NCI-H1694 (cell line): ENCODE measurements at places on chromosomes 4 and X.

DNA sequence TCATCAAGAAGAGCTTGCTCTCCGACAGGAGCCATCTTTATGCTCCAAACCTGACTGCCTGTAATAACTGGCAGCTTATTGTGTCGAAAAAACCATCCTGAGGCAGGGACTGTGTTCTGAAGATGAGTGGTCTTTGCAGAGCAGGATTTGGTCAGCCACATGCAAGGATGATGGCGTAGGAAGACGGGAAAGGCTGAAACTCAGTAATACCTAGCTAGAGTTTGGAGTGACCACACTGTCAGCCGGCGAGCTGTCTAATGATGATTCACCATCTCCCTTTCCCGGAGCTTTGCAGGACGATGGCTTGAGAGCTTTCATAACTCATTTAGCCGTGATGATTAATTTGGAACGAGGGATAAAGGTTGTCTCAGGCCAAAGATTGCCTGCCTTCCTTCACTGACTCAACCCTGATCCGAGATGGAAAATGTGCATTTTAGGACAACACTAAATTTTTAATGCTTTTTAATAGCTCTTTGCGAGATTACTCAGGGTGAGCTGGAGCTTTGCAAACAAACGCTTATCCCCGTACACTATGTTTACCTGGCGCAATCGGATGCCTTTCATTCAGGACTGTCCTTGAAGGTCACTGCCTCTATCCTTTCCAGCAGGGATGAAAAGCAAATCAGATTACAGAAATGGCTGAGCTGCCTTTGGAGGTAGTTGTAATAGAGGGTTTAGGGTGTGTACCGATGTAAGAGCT lies 288.5 kb downstream of the ASMT start:
- DNase-seq, result no peak

GRCh38 chr4:138669479-138670315 lies 345.9 kb upstream of the NOCT start:
- DNase-seq, result no peak

DNA sequence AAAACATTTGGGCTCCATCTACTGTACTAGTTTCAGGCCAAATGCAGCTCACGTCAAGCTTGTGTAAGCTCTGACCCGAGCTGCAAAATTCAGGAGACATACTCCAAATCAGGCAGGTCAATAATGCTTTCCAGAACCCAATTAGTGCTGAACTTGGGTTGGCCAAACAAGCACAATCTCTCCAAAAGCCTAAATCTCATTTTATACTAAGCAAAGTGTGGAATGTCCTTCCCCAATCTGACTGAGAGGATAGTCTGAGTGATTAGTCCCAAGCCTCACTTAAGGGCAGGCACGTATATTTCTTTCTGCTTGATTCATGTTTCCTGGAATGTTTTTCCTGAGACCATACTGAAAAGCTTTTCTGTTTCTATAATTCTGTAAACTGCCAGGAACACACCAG lies 79.9 kb downstream of the NKX6-1 start:
- DNase-seq, result no peak

DNA sequence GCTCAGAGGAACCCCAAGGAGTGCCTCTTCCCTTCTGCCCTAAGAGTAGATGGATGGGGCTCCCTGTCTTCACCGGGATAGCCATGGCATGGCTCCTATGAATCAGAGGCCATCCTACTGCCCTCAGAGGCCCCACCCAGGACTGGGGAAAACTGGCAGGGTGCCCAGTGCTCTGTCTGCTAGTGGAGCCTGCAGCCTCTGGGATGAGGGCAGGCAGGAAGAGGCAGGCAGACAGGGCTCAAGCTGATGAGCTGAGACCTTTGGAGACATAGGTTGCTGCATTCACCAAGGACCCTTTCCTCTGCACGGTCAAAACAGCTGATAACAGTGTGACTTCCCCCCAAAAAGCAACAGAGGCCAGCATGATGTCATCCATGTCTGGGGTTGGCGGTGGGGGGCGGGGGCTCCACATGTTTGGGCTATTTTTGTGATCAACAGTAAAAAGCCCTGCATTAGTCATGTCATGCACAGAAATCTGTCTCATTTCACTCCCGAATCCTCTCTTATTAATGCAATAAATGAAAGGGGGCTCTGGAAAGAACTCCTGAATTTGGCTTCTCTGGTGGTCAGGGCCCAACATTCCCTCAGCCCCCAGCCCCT lies 207.6 kb upstream of the MAMLD1 start:
- DNase-seq, result no peak

DNA sequence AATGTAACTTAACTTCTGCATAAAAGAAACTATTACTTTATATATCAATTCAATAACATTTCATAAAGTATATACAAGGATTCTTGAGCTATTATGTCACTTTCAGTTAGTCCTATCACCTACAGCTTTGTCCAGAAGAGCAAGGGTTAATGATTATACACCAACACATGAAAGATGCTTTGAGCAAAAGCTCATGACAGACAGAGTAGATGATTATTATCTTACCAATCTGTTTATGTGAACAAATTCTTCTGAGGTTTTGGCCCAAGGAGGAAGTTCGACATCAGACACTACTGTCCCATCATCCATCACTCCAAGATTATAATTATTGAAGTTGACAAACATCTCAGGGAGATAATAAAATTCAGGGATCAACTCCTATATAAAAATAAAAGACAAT lies 166.7 kb upstream of the MAB21L2 start:
- DNase-seq, result no peak

GRCh38 chrX:51494409-51494808 lies 2.0 kb downstream of the NUDT11 start:
- no peak for DNase-seq

GRCh38 chr4:93772858-93773257 lies 55.7 kb upstream of the ATOH1 start:
- DNase-seq, result no peak

- no peak for DNase-seq
Measured at GRCh38 chr4:24179201-24179840, 289.5 kb upstream of the PPARGC1A start.

GRCh38 chrX:10971759-10972158 lies 139.4 kb upstream of the HCCS start:
- no peak for DNase-seq

DNA sequence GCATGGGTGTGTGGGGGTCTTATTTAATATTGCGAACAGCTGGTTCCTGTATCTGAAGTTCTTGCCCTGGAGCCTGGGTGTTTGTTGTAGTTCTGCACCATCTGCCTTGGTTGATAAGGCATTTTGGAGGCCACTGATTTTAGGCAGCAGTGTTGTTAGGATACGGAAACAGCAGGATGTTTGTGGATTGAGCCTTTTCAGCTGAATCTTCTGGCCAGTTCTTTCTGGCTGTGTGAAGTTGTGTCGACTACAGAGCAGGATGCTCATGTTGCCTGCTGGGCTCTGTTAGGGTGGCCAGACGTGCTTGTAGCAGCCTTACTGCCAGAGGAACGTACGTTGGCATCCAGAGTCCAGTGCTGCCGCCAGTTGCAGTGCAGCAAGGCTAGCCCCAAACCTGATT lies 134.2 kb downstream of the PTTG2 start:
- DNase-seq, result peak; percentile 11

DNA sequence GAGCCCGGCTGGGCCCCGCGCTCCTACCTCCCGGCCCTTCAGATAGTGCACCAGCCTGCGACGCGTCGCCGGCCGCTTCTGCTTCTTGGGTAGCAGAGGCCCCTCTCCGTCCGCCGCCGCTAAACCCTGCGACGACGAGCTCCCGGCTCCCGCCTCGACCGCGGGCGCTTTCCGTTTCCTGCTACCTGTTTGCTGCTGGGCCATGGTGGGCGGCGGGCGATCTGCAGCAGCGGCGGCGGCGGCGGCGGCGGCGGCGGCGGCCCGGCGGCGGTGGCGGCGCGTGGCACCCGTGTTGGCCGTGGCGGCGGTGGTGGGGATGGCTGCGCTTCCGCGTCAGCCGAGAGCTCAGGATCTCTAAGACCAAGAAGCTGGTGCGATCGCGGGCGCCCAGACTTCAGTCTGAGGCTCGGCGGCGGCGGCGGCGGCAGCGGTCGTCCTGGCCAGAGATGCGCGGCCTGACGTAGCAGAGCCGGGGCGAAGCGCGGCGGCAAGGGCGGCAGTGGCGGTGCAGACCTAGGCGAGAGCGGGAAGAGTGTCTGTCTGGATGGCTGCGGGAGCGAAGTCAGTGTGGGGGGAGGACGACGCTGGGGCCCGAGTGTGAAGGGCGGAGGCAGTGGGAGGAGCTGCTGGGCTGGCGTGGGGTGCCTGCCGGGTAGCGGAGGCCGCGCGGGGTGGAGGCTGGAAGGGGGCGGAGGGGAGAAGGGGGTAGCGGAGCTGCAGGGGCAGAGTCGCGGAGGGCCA lies at the start of gene DCAF12L2:
TSS of gene DCAF12L2 (minus strand) at position 569 of the 741 bp plus-strand sequence. CDS start at position 204, 365 bp downstream.
- no peak for DNase-seq

- no peak for DNase-seq
Measured at GRCh38 chr4:15188605-15189539, 186.6 kb downstream of the CPEB2 start.

DNA sequence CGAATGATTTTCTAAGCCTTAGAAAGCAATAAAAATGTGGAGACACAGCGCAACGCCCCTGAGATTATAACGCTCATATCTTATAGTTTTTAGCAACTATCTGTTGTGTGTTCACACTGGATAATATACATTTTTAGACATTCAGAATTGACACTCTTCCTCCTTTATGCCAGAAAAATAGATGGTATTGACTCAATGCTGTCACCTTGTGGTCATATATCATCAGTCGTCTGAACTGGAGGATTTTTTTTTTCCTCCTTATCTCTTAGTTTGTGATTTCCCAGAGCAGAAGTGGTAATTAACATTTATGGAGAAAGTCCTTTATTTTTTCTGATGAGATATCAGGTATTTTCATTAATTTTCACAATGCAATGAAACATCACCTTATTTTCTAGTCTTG lies 759.6 kb downstream of the RAB28 start:
- DNase-seq, result no peak

DNA sequence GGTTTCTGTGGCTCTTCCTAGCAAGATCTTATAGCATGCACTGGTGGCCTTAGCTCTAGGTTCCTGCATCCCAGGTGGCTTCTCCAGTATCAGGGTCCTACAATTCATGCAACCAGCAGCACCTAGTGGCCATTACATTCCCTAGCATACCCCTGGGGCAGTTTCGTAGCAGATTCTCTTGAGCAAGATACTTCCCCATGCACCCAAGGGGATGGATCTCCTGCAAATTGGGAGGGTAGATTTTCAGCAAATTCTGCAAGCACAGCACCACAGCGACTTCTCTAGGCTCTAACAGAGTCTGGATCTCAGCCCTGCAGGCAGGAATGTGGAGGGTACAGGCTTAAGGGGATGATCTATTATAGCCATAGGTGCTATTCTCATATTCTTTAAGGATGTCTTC lies 13.1 kb upstream of the SLC9B1 start:
- DNase-seq, result no peak

- DNase-seq, result no peak
Measured at GRCh38 chr4:181030961-181031360, 1212.2 kb upstream of the TENM3 start.

DNA sequence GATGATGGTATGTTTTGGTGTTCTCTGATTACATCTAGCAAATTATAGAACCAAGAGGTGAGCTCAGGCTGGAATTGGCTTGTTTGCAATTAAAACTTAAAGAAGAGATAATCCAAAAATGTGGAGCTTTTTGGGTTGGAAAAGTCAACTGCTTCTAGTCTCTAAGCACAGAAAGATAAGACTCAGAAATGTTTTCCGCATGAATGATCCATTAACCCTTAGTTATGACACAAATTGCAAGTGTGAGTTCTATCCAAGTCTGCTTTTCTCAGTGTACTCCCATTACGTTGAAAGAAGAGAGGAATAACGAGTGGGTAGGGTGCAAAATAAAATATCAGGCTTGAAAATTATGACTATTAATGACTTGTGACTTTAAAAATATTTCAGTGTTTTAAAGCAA lies 38.5 kb downstream of the HPGD start:
- no peak for DNase-seq
